ENCODE measurements at places on chromosomes 12 and 14. TPM values are rescaled to one million over a fixed set of nuclear protein-coding genes. Genes with fewer than 3 reads are reported as not detected.

Gene ASB2
- total RNA-seq, result 10.3 TPM

DNA sequence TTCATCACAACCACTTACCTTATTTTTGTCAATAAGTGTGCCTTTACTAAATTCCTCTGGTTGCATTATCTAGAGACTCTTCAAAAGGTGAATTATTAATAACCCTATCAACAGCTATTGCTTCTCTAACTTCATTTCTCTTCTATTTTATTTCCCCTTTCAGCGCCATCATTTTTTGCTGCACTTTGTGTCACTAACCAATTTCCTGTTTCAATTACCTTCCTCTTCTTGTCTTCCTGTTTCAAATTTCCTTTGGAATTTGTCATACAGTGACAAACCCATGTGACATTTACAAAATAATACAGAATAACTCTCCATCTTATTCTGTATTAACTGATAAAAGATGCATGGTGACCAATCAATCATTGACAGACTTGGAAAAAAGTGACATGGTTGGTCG, 12.2 kb upstream of the CLEC2A start:
- H3K27me3 ChIP-seq, result no peaks in the 10 kb centered on the region
- H3K36me3 ChIP-seq, result no peaks in the 10 kb centered on the region
- no peak overlapping the region for H3K27ac ChIP-seq
- H3K4me1 ChIP-seq, result no peaks in the 10 kb centered on the region
- no peak overlapping the region for H3K4me3 ChIP-seq

DNA sequence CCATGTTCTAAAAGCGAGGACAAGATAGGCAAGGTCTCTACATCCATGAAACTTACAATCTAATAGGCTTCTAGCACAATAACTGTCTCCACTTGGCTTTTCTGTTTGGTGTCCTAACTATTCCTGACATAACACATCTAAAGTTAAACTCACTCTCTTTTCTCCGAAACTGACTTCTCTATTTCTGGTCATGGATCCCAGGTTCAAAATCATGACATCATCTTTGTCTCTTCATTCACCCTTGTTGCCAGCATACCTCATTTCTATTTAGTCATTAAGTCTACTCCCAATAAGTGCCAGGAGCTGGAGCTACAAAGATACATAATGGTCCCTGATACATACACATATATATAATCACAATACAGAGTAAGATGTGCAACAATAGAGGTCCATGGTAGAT, 53.9 kb upstream of the CEP83 start:
- no peak overlapping the region for H3K4me3 ChIP-seq
- DNase-seq, result no peak
- no peaks in the 10 kb centered on the region for H3K4me1 ChIP-seq

GRCh38 chr14:77241955-77242354, 29.1 kb downstream of the NGB start:
- DNase-seq, result no peak
- H3K27me3 ChIP-seq, result no peaks in the 10 kb centered on the region

DNA sequence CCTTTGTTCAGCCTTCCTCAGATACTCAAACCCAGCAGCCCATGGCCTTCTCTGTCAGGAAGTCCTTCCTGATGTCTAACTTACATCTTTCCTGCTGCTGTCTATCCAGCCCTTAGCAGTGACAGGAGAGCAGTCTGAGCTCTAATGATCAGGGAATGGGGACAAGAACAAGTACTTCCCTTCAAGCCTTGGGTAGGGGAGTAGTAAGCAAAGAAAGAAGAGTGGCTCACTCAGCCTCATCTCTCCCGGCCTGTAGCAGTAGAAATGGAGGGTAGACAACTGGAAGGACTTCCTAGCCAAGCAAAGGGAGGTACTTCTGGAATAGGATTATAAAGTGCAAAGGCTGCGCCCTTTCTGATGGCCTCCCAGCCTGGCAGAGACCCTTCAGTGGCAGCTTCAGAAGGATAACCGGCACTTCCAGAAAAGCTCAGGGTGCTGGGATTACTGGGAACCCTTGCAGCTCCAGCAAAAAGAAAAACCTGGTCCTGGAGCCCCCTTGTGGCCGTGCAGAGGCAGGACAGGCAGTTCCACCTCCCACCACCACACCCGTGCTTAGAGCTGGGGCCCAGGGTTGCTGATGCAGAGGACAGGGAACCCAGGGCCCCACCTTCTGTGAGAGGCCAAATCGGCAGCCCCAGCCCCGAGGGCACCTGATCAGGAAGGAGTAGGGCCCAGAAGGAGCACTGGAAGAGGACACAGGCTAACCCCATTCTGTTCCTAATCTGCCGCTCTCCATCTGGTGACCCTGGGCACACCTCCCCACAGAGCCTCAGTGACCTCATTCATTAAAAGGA, 12.4 kb upstream of the SMUG1 start:
- DNase-seq, result peak; percentile 33
- H3K4me3 ChIP-seq, result no peak overlapping the region
- no peak overlapping the region for H3K27ac ChIP-seq
- peaks cover 12% of the 10 kb centered on the region for H3K27me3 ChIP-seq
- H3K36me3 ChIP-seq, result no peaks in the 10 kb centered on the region
- H3K4me1 ChIP-seq, result no peaks in the 10 kb centered on the region

Gene CMAS
- 45.4 TPM for total RNA-seq

GRCh38 chr14:101567252-101567651, 6.0 kb downstream of the DIO3 start:
- H3K4me1 ChIP-seq, result no peaks in the 10 kb centered on the region
- H3K27ac ChIP-seq, result no peak overlapping the region
- no peaks in the 10 kb centered on the region for H3K36me3 ChIP-seq
- peaks cover 26% of the 10 kb centered on the region for H3K27me3 ChIP-seq

Gene LIN7A
- 2.2 TPM for total RNA-seq

Gene MYH6
- 3.1 TPM for total RNA-seq

GRCh38 chr12:4164559-4165558, 108.7 kb upstream of the CCND2 start:
- H3K4me3 ChIP-seq, result peak overlapping the region; percentile 21
- no peak overlapping the region for H3K27ac ChIP-seq
- no peaks in the 10 kb centered on the region for H3K36me3 ChIP-seq
- no peaks in the 10 kb centered on the region for H3K4me1 ChIP-seq

Gene TRPV4
- 8.0 TPM for total RNA-seq

Gene LPCAT3
- total RNA-seq, result 59.9 TPM
